ENCODE measurements at places on chromosomes 1 and 21.

DNA sequence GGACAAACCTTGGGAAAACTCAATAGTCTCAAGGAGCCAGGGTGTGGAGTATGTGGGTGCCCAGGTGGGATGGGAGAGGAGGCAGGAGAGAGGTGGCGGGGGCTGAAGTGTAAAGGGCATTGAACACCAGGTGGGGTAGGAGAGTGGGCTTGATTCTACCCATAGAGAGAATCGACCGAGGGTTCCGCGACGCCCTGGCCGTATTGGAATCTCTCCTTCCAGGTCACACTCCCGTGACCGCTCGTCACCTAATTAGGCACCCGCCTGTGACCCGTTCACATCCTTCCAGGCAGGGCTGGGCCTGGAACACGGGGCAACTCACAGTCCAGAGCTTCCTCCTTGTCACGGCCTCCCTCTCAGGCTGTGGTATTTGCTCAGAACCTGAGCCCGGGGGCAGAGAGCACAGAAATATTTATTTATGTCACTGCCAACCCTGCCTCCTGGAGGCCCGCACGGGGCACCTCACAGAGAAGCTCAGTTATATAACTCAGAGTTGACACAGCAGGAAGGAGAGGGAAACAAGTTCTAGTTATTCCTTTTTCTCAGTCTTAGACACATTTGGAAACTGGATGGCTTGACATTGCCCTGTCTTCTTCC is 12.0 kb downstream of the NCMAP start:
- no peak for DNase-seq

DNA sequence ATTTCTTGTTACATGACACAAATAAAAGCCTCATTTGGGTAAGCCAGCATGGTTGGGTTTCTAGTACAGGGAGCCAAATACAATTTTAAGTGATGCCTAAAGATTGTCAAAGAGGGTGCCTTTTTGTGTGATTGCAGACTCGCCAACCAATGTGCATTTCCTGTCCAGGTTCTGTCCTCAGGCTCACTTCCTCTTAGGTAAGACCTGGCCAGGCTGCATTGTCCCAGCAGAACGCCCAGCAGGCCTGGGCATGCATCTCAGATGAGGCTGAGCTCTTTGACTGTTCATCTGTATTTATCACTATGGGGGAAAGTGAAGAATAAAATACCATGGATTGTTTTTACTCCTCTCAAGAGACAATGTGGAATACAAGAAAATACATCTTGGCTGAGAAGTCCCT is 49.7 kb downstream of the KCNC4 start:
- DNase-seq: peak; percentile 32

GRCh38 chr1:203760506-203760905 is 4.5 kb upstream of the LAX1 start:
- no peak for DNase-seq

- DNase-seq: peak; percentile 49
Observed at GRCh38 chr1:101253976-101254674, 17.3 kb downstream of the S1PR1 start.

DNA sequence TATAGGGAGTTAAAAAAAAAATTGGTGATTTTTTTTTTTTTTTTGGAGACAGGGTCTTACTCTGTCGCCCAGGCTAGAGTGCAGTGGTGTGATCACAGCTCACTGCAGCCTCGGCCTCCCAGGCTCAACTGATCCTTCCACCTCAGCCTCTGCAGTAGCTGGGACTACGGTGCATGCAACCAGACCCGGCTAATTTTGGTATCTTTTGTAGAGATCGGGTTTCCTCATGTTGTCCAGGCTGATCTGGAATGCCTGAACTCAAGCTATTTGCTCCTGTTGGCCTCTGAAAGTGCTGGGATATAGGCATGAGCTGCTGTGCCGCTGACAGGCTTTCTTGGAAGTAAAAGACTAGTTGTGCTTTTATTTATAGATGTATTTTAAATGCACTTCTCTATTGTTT is 3.0 kb downstream of the CDC42 start:
- DNase-seq: no peak

DNA sequence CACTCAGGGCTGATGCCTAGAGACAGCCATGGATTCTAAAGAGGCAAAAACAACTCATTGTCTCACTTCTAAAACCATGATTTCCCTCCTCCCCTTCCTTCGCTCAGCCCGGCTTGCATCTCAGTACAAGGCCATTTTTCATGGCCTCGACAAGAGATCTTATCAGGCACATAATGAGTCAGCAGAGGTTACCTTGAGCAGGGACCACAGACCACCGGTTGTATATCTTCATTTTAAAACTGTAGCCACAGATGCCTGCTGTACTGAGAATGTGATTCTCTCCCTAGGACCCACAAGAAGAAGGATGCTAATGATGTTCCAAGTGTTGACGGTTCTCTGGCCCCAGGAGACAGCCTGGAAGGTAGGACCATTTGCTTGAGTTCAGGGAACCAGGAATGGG is 331.9 kb downstream of the AJAP1 start:
- DNase-seq: no peak

- DNase-seq: no peak
Observed at GRCh38 chr1:117127795-117128194, 6.2 kb upstream of the TRIM45 start.

DNA sequence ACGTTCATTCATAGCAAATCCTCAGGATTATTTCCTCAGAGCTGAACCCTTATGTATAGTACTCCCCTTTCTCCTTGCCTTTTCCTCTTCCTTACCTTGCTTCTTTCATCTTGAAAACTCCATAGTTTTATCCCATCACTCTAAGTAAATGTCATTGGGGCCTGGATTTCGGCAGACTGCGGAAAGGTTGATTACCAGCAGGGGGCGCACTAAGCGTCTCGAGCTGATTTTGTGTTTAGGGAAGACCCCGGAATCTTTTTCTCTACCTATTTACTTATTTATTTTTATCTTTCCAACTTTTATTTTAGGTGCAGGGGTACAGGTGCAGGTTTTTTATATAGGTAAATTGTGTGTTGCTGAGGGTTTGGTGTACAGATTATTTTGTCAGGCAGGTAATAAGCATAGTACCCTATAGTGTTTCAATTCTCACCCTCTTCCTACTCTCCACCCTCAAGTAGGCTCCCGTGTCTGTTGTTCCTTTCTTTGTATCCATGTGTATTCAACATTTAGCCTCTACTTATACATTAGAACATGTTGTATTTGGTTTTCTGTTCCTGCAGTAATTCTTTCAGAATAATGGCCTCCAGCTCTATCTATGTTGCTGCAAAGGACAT is 11.4 kb upstream of the MTARC1 start:
- DNase-seq: peak; percentile 50

- no peak for DNase-seq
Observed at GRCh38 chr21:32314806-32315205, 16.2 kb downstream of the MRAP start.

DNA sequence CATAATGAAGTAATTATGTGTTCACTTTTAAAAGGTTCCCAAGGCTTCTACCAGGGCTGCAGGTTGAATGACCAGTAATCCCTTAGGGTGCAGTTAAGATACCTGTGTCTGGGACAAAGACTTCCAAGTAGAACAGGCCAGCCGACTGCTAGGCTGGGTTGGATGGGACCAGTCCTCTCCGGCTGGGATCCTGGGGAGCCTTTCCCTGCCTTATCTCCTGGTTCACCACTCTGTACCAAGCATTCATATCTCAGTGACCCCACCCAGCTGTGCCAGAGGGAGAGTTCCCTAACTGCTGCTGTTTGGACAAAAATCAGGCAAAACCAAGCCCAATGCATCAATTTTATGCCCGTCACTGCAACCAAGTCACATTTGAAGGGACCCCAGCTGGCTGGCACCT is 116.2 kb upstream of the ATP1A1 start:
- DNase-seq: no peak

DNA sequence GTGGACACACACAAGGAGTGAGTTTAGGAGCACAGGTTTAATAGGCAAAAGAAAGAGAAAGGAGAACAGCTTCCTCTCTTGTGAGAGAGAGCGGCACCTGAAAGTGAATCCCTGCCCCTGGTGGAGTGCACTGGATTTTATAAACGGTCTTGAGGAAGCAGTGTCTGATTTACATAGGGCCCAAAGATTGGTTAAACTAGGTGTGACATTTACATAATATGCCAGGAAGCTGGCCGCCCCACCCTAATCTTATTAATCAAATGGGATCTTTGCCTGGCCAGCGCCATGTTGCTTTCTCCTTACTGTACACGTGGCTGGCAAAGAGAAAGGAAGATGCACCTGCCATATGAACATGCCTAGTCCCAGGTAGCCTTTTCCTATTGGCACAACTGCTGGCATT is 38.7 kb downstream of the CFH start:
- DNase-seq: no peak

DNA sequence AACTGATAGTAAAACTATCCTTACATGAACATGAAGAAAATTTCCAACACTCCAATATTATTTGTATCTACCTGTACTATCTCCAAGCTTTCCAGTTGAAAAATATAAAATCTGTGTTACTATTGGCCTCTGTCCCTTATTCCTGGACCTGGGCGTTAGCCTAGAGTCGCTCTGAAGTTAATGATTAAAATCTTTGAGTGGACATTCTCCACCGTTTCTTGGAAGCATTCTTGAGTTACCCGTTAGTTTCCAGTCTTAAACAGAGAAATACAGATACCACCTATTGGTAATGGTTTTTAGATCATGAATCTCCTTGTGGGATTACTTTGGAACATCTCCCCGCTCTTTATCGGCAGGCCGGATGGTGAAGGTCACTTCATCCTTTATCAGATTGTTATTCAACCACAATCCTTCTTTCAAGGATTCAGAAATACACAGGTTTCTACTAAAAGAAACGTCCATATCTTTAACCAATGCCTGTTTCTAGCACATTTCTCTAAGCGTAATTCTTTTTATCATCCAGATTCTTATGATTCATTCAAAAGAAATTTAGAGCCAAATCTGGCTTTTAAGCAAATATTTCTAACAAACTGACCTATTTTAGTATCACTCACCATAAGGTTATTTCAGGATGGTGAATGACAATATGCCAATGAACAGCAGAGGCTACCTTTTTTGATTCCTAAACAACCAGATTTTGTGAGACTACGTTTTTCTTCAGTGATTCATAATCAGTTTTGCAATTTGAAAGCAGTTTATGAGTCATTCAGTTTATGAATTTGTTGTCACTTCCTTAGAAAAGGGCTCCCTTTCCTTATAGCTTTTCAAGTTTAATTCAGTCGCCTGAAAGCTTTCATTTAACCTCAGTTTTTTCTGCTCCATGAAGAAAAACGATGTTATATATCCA is 70.2 kb upstream of the ERRFI1 start:
- DNase-seq: no peak

DNA sequence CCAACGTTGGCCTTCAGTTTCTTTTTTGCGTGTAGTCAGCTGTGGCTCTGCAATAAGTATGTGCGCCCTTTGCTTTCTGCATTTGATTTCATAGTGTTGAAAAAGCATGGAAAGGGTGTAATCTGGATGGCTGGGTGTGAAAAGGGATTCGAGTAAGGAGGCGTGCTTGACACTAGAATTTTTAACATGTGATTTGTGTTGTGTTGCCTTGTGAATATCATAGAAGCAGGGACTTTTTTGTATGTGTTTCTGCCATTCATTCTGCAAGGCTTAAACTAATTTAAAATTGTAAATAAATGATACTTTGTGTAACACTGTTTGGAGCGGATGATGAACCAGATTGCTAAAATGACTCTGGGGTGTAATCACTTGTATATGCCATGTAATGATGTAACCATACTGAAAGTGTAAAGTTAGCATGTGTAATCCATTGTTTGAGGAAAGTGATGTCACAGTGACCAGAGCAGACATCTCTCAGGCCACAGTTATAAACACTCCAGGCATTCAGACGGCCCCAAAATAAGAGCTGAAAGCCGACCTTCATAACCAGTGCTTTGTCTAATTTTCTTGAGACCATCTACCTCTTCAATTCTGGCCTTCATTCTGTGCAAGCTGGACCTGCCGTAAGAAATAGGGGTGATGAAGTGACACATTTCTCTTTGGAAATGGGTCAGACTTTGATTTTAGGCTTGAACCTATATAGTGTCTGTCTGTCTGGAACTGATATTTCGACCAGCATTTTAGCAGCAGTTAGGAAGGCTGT is 618 bp downstream of the SH3BGR start:
- DNase-seq: no peak

GRCh38 chr1:26695356-26696118 is at the start of gene ARID1A:
ARID1A (plus strand) TSS chr1:26696015; CDS start chr1:26696404, 389 bp downstream.
- DNase-seq: peak; percentile 98

DNA sequence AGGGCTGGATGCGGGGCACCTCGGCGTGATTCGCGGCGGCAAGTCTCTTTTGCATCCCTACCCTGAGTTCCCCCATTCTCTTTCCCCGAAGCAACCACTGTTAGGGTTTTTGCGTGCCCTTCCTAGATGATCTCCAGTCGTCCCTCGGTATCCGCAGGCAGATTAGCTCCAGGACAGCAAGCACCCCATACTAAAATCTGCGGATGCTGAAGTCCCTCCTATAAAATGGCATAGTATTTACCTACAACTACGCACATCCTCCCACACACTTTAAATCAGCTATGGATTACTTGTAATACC is 22.8 kb upstream of the CFAP126 start:
- DNase-seq: no peak

Measured in KBM-7 (cell line).